ENCODE measurements at places on chromosomes 11 and 22.

DNA sequence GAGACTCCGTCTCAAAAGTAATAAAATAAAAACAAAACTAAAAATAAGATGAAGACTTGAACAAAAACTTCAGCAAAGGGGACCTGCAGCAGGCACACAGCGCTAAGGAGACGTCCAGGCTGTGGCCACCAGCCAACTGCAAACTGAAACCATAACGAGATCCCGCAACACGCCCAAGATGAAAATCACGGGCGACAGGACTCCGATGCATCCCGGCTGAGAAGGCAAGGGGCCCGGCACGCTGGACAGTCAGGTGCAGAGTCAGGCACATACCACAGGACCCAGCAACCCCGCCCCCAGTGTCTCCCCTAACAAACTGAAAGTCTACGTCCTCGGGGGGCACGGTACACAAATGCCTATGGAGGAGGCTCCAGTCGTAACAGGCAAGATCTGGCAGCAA lies 9.2 kb downstream of the HRAS start:
- DNase-seq: no peak

- DNase-seq: no peak
These were observed 567.9 kb upstream of the ARHGAP42 start for GRCh38 chr11:100119176-100119575.

DNA sequence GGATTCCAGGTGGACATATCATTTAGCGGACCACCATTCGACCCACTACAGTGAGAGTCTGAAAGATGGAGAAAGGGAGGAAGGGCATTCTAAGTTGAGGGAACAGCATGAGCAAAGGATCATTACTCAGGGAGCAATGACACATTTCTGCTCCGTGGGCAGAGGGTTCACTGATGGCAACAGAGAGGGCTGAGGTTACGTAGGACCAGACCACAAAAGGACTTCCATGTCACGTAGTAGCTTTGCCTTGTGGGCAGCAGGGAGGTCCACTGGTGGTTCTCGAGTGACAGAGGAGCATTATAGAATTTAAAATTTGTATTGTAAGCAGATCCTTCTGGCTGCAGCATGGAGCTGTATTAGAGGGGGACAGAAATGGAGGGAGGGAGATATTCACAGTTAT lies 109.7 kb upstream of the NAV2 start:
- no peak for DNase-seq

DNA sequence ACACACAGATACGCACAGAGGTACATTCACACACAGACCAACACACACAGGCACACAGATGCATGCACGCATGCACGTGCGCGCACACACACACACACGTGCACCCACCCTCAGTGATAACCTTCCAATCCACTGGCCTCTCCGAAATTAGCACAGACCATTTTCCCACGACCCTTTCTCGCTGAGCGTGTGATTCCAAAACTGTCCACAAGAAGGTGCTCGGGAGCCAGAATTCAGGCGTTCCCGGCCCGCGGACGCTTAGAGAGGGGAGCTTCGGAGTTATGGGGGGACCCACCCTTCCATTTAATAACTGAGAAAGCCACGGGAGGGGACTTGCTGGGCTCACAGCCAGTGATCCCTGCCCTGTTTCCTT lies 33.8 kb upstream of the SLC35C1 start:
- DNase-seq: peak; percentile 55

DNA sequence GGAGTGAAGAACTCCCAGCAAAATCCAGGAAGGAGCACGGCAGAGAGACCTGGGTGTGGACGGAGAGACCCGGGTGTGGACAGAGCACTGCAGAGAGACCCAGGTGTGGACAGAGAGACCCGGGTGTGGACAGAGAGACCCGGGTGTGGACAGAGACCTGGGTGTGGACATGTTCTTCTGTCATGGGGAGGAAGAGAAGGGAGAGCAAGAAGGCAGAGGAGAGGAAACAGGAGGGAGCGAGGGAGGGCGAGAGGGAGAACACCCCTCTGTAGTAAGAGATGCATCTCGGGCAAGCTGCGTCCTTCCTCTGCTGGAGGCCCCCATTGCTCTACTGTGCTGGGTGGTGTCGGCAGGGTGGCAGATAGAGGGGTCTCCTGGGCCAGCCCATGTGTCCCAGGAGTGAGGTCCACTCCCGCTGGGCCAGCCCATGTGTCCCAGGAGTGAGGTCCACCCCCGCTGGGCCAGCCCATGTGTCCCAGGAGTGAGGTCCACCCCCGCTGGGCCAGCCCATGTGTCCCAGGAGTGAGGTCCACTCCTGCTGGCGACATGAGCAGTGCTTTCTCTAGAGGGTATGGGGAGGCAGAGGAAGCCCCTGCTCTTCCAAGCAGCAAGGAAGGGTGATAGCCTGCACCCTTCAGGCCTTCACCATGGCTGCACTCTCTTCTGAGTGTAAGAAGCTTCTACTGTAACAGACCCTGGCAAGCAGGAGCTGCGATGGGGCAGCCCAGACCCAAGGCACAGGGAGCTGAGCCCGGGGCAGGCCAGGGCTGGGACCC lies 934.2 kb downstream of the BRD1 start:
- DNase-seq: no peak

- DNase-seq: no peak
These were observed 100.3 kb upstream of the PITPNB start for GRCh38 chr22:28019360-28019759.

DNA sequence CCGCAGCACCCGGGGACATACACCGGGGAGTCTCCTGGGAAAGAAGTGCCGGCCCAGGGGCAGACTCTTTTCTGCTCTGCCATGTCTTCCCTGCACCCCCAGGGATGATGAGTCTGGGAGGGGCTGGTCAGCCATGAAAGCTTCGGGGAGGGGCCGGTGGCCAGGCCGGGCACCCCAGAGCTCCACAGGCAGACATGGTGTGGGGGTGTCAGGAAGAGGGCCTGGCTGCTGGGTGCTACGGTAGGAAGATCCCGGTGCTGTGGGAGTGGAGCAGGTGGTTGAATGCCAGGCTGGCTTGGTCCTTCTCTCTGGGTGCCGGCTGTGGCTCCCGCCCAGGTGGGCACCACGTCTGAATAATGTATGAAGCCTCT lies 17.4 kb downstream of the LSP1 start:
- DNase-seq: no peak

GRCh38 chr11:116601814-116602636 lies 170.8 kb downstream of the BUD13 start:
- DNase-seq: no peak

DNA sequence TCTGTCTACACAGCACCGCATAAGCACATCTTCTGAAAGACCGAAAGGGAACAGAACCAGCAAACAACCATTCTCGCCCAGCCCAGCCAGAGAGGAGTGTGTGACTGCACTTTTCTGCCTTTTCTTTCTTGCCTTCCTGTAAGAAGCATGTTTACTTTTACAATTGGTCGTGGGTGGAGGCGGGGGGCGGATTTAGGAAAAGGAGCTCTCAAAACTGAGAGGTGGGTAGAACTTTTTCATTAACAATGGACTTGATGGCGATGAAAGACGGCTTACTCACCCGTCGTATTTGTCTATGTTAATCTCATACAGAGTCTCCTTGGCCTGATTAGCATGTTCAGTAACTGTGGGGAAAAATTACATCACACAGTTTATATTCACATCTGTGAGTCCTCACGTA lies 27.2 kb downstream of the CERK start:
- DNase-seq: no peak

DNA sequence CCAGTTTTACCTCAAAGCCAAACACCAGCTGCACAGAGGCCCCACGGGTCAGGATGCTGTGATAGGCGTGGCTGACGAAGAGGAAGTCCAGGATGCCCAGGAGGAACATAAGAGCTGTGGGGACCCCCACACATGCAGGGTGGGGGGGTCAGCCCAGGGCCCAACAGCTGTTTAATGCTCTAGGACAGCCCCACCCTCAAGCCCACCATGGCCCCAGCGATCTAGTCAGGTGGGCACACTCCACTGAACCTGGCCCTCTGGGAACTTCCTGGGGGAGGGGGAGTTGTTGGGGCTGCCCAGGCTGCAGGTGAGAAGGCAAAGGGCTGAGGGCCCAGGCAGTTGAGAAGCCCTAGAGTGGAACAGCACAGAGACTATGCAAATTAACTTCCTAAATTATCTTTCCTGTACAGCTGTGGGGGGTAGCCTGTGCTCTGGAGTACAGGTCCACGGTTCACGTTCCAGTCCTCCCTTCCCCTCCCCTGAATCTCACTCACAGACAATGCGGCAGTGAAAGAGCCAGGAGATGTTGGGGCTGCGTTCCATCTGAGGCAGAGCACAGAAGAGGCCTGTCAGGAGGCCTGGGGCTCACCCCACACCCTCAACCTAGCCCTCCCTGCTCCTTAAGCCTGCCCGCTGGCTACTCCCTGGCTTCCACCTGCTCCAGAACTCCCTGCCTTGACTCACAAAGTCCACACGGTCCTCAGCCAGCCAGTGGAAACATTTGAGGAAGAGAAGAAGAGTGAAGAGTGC lies 1.9 kb downstream of the SYVN1 start:
- no peak for DNase-seq

GRCh38 chr11:86805873-86806310 lies 5.5 kb downstream of the PRSS23 start:
- DNase-seq: peak; percentile 67

- no peak for DNase-seq
These were observed 102.9 kb upstream of the PAX6 start for GRCh38 chr11:31913985-31914384.

DNA sequence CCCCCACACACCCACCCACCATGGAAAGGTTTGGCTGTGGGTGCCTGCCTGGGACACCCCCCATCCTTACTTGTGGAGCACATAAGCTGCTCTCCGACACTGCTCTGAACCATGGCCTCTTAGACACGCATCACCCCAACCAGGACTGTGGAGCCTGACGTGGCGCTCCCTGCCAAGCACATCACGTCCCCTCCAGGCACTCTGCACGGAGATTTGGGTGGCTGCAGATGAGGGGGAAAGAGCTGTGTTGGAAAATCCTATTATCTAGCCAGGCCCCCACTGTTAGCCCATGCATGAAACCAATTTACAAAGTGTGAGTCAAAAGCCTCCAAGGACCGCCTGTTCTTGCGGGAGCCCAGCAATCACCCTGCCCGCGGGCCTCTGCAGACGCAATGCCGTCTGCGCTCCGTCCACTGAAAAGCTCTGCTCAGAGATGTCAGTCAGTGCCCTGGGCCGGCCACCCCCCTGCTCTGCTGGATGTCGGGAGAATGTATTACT lies 163.4 kb upstream of the NECTIN1 start:
- DNase-seq: no peak

DNA sequence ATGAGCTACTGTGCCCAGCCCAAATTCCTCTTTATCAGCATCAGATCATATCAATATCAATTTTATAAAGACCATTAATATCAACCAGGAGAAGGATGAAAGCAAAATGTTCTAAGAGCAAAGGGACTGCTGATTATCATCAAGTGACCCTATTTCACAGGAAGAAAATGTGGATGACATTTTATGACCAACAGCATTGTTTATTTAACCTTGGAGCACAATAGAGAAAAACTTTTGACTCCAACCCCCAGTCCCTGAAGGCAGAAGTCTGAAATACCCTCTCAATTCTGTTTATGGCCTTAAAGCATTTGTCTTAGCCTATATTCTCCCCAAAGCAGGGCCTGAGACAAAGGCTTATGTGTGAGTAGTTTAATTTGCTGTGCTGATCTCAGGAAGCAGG lies 11.3 kb upstream of the ALG8 start:
- no peak for DNase-seq

All from activated T-helper 1 cell treated with anti-CD3 and anti-CD28 coated beads, Interleukin-12 subunit alpha, Interleukin-12 subunit beta, Interleukin-2, Interleukin-4 antibody, amounts not matched to agents 30 ng/mL and 10 ng/mL and 1 ng/mL, durations not matched to agents 14 hours and 24 hours and 36 hours (primary cell).